ENCODE measurements at places on chromosomes 16 and 17.

- DNase-seq: no peak
Observed at GRCh38 chr17:77770331-77771105, 188.0 kb upstream of the TNRC6C start.

GRCh38 chr17:71638668-71639067 lies 482.2 kb upstream of the SOX9 start:
- no peak for DNase-seq

GRCh38 chr16:9903-10665 lies 43.3 kb downstream of the POLR3K start:
- no peak for DNase-seq

- DNase-seq: no peak
Observed at GRCh38 chr16:6682142-6682811, 650.4 kb upstream of the RBFOX1 start.

DNA sequence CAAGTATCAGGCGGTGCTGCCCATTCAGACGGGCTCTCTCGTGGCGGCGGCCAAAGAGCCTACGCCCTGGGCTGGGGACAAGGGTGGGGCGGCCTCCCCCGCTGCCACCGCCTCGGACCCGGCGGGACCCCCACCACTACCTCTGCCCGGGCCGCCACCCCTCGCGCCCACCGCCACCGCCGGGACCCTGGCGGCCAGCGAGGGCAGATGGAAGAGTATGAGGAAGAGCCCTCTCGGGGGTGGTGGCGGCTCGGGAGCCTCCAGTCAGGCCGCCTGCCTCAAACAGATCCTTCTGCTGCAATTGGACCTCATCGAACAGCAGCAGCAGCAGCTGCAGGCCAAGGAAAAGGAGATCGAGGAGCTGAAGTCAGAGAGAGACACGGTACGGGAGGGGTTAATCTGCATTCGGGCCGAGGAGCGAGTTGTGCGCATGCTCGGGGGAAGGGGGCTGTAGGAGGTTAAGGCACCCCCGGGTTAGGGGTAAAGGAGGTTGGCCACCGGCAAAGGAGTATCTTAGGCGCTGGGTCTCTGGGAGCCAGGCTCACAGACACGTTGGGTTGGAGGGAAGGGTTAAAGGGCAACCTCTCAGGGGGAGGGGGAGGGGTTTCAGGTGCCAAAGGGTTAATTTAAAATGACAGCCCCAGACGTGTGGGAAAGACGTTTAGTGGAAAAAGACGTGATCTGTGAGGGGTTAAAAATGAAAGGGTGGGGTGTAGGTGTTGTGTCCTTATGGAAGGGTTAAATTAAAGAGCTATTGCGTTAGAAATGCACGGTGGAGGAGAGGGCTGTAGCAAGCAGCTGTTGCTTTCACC lies 1.4 kb downstream of the MSL1 start:
- peak; percentile 49 for DNase-seq

- no peak for DNase-seq
Observed at GRCh38 chr17:48597778-48598631, 4.4 kb upstream of the HOXB5 start.

DNA sequence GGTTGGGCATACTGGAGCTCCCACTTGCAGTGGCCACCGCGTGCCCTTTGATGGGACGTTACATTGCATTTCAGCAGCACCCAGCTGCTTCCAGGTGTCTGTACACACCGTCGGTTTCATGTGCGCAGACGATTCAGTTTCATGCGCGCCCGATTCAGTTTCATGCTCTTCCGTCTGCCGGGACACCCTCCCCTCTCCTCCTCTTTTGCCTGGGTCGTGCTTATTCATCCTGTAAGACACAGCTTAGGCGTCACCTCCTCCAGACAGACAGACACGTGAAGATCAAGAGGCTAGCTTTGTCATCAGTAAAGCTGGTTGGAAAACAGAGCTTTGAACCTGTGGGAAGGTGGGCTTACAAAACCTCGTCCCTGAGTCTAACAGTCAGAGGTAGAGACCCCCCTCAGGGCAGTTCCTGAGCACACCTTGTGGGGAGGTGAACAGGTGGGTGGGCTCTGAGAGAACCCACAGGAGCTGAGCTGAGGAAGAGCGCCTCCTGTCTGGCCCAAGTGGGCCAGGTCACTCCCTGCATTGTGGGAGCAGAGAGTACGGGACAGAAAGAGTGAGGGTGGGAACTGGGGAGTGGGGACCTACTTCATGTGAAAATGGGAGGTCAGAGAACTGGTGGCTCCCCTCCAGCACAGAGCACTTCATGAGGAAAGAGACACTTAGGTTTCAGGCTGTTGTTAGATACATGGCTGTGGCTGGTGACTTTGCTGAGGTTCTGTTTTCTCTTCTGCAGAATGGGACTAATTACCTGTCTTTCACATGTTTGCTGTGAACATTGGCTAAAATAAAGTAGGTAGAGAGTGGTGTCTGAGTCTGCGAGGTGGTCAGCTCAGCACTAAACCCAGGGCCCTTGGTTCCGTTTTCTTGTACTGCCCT lies 122.1 kb downstream of the SNX29 start:
- DNase-seq: no peak

DNA sequence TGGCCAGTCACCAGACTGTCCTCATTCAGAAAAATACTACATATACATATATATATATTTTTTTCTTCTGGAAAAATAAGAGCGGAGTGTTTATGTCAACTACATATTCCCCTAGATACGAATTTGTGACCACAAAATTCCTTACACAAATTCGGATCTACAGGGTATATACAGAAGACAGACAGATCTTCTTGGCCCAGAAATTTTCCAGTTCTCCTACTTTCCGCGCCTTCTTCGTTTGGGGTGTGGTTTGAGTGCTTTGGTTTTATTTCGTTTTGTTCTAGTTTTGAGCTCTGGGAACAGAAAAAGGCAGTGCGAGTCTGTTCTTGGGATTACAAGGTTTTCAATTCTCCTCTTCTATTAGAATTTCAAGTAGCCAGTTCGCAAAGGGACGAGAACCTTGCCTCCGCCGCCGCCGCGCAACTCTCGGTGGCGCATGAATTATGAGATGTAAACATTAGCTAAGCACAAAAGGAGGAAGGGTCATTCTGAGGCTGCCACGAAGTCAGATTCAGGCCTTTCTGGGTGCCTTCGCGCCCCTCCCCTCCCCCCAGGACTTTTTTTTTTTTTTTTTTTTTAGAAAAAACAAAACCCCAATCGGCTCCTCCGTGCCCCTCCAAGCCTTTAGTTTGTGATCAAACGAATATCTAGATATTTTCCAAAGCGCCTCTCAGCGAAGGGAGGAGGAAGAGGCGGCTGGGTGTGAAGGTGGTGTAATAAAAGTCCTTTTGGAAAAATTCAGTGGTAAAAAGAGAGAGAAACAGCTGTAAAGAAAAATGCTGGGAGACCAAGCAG lies 1.8 kb upstream of the HOXB4 start:
- no peak for DNase-seq

DNA sequence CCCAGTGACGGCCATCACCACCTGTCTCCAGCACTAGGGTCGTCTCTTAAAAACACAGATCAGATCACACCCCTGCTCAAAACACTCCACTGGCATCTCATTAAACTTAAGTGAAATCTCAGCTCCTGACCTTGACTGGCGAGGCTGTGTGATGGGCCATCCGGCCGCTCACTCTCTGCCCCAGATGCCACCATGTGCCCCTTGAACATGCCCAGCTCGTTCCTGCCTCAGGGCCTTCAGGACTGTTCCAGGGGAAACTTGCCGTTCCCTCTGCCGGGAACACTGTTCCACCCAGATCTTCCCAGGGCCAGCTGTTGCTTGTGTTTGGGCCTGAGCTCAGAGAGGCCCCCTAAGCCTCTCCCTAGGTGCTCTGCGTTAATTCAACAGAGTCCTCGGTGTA lies 39.4 kb downstream of the RPH3AL start:
- DNase-seq: no peak

- DNase-seq: peak; percentile 30
Observed at GRCh38 chr17:64418506-64419339, 28.1 kb upstream of the PECAM1 start.

GRCh38 chr17:13031718-13032350 lies 14.0 kb upstream of the ELAC2 start:
- DNase-seq: no peak

DNA sequence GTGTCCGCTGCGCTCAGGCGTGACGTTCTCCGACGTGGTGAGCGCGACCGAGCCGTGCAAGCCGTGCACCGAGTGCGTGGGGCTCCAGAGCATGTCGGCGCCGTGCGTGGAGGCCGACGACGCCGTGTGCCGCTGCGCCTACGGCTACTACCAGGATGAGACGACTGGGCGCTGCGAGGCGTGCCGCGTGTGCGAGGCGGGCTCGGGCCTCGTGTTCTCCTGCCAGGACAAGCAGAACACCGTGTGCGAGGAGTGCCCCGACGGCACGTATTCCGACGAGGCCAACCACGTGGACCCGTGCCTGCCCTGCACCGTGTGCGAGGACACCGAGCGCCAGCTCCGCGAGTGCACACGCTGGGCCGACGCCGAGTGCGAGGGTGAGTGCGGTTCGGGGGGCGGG lies 11.2 kb downstream of the NGFR start:
- no peak for DNase-seq

DNA sequence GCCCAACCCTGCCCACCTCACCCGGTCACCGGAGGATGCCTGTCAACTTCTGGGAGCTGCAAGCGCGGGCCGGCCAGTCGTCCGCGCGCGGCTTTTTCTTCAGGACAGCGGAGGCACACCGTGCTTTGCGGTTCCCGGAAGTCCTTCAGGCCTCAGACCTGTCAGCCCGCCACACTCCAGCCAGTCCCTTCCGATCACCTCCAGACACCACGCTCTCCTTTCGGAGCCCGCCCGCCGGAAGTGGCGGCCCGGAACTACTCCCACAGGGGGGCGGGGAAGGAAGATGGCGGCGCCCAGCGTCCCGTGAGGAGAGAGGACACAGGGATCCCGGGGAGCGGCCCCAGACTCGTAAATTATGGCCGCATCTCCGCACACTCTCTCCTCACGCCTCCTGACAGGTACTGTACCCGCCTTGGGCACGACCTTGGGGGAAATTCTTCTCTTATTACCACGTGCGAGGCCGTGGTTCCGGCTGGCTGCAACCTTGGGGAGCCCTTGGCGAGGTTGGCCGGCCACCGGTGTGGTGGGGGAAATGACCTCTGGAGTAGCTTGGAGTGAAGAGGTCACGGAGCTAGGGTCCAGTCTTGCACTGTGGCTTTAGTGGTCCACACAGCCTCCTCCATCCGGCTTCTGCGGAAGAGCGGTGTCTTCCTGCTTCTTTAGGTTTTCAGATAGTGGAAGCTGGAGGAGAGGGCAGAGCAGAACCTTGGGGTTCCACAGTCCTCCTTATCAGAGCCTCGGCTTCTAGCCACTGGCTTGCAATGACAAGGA lies at the start of gene COX10:
COX10 (plus strand) TSS at position 254 of the 771 bp plus-strand sequence; CDS start at position 356, 102 bp downstream.
- DNase-seq: peak; percentile 62

DNA sequence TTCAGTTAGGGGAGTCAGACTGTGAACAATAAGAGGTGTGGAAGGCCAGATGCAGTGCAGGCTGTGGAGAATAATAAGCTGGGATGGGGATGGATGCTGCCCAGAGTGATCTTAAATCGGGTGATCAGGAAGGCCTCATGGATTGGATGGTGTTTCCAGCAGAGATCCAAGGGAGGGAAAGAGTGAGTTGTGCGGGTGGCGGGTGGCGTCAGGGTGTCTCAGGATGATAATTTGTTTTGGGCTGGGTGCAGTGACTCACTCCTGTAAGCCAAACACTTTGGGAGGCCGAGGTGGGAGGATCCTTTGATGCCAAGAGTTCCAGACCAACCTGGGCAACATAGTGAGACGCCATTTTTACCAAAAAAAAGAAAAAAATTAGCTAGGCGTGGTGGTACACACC lies 7.9 kb downstream of the CLUAP1 start:
- no peak for DNase-seq

DNA sequence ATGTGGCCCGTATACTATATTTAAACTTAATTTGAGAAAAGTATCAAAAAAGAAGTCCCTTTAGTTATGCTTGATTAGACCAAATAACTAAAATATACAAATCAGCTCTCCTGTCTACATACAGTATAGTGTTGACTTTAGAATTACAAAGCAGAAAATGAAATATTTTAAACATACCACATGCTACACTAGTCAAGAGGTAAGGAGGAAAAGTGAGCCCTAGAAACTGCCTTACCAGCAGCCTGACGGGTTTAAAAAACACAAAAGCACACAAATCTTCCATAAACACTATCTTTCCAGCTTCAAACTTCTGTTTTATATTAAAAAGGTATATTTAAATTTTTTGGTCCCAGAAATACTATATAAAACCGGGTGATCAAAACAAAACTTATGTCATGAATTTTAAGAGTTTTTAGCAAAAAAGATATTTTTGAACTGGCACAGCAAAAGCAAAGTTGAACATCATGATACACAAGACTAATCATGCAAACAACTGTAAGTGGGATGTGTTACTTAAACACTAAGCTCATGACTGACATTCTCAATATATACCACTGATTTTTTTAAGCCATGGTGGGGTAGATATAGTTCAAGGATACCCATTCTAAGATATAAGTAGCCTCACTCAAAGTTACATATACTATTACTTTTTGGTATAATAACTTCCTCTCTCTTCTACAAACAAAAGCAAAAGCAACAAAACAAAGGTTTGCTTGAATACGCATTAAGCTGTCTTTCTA lies 11.8 kb downstream of the KLHL10 start:
- no peak for DNase-seq

DNA sequence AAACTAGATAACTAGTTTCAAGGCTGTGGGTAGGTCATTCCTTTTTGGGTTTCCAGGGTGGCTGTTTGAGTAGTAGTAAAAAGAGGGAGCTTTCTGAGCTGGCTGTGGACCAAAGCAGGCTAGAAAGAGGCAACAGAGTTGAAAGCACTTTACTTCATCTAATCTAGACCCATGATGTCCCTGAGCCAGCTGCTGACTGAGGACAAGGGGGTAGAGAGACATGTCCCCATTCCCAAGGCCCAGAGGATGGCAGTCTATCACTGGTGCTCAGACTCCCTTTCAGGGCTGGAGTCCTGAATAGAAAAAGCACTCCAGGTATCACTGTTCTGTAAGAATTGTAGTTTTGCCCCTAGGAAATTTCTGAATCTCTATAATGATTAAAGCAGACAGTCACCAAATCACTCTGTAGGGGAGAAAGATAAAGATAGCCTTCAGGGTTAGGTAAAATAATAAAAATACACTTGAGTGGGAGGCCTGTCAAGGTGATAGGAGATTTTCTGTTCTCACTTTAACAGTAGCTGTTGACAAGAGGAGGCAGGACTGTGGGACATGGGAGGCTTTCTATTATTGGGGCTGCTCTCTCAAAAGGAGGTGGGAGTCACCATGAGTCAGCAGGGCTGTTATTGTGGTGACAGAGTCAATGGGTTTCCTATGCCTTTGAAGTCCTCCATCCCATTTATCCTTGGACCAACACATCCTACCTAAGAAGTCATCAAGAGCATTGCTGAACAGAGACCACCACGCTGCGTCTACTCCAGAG lies 190.2 kb upstream of the MPHOSPH6 start:
- DNase-seq: no peak

DNA sequence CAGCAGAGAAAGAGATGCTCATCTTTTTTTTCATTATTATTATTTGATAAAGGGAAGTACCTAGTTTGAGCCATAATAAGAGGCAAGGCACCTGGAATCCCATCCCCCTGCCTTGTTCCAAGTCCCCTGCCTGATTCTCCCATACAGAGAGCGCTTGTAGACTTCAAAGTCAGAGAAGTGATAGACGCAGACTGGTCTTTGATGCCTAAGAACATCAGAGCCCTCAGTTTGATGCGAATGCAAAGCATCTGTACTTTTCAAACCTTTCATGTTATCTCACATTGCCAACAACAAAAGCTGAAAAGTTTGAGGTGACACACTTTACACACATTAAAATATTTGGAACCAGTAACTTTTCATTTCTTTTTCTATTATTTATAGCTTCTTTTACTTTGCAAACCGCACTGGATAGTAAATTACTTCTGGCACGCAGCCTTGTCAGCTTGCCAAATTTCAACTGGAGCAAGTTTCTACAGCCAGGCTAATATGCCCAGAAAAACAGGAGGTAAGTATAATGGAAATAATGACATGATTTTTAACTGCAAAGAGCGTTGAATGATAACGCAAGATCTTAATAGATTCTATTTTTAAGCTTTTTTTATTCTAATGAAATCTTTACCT lies 5.9 kb upstream of the UTP6 start:
- no peak for DNase-seq

Measured in NCI-H524 treated with DMSO at 0.1 percent for 48 hours (cell line).